ENCODE measurements at places on chromosomes 7 and 10. TPM values are rescaled to one million over a fixed set of nuclear protein-coding genes. Genes with fewer than 3 reads are reported as not detected.

The CCL24 gene
- 7.4 TPM for total RNA-seq

The BRI3 gene
- 210 TPM for total RNA-seq

The CACNB2 gene
- total RNA-seq: 17.9 TPM

The EMX2 gene
- total RNA-seq: not detected

The FAM25A gene
- total RNA-seq: not detected

The MCU gene
- 84.6 TPM for total RNA-seq

The ALOX5 gene
- 9.3 TPM for total RNA-seq

The TET1 gene
- 1.3 TPM for total RNA-seq

The FAM25G gene
- total RNA-seq: 2.9 TPM

The ARPC1A gene
- 186 TPM for total RNA-seq

The NME8 gene
- not detected for total RNA-seq

The TSPAN12 gene
- total RNA-seq: 32.1 TPM

The TMEM196 gene
- not detected for total RNA-seq

The HOXA3 gene
- total RNA-seq: 16.4 TPM
